Brain microvascular endothelial cell (primary cell): ENCODE measurements at places on chromosomes 7 and 10.
A peak's percentile ranks its signal among the peaks of the same experiment; 100 is the strongest.

GRCh38 chr10:27822301-27822700 lies 76.7 kb upstream of the MKX start:
- peak; percentile 50 for DNase-seq

- no peak for DNase-seq
Observed at GRCh38 chr7:139562961-139563565, 39.6 kb downstream of the CLEC2L start.

- no peak for DNase-seq
Observed at GRCh38 chr7:68438016-68438415, 1160.3 kb upstream of the AUTS2 start.

GRCh38 chr10:83272666-83273434 lies 866.5 kb upstream of the GHITM start:
- DNase-seq, result no peak

- DNase-seq, result no peak
Observed at GRCh38 chr10:132551808-132552130, 14.2 kb downstream of the INPP5A start.
